ENCODE measurements at places on chromosomes 6 and 20.

DNA sequence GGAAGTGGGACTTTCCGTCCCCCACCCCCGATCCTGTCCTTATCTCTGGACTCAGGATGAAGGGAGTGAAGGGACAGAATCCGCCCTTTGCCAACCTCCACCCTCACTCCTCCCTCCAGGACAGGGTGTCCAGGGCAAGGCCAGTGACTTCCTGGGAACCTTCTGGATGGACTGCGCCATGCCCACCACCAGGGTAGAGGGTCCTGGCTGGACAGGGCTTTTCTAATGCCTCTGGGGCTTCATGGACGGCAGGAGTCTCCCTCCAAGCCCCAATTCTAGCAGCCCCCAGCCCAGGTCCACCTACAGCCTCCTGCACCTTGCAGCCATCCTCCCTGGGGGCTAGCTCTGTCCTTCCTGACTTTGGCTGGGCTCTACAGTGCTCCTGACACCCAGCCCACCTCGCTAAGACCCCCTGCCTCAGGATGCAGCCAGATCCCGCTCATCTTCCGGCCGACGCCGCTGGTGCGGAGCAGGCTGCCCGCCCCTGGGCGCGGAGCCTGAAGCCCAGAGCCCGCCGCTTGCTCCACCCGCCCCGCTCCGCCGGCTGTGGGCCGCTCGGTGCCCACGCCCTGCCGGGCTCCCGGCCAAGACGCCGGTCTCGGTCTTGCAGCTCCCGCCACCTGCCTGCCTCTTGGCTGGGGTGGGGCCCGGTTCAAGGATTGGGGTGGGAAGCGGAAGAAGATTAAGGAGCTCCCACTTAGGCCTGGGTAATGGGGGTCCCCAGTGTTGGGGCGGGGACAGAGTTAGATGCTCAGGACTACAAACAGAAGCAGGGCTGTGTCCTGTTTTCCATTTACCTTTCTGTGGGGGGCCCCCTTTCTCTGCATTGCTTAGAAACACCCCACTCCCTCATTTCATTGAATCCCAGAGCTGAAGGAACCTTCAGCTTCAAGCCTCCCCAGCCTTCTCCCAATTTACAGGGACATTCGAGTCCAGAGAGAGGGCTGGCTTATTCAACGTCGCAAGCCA, 72.8 kb downstream of the MDGA1 start:
- no peak for DNase-seq

DNA sequence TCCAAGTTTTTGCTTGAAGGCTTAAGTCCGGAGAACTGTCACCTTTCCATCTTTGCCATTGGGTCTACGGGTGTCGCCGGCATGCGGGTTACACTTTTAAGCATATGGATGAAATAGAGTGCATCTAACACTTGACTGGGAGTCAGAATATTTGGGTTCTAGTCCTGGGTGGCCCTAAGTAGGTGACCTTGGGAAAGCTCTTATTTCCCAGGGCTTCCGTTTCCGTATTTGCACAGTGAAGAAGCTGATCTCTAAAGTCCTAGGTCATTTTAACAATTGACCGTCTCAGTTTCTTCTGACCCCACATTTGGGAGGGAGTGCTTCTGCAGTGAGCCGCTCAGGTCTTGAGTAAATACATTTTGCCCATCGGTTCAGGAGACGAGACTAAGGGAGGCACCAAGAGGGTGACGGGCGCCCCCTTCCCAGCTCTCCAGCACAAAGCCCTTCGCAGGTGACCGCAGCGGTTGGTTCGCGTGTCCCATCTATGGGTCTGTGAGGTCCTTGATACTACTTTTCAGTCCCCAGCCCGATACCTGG, 651 bp upstream of the BLTP3A start:
- no peak for DNase-seq

GRCh38 chr6:139126255-139126654, 8.6 kb upstream of the HECA start:
- no peak for DNase-seq

DNA sequence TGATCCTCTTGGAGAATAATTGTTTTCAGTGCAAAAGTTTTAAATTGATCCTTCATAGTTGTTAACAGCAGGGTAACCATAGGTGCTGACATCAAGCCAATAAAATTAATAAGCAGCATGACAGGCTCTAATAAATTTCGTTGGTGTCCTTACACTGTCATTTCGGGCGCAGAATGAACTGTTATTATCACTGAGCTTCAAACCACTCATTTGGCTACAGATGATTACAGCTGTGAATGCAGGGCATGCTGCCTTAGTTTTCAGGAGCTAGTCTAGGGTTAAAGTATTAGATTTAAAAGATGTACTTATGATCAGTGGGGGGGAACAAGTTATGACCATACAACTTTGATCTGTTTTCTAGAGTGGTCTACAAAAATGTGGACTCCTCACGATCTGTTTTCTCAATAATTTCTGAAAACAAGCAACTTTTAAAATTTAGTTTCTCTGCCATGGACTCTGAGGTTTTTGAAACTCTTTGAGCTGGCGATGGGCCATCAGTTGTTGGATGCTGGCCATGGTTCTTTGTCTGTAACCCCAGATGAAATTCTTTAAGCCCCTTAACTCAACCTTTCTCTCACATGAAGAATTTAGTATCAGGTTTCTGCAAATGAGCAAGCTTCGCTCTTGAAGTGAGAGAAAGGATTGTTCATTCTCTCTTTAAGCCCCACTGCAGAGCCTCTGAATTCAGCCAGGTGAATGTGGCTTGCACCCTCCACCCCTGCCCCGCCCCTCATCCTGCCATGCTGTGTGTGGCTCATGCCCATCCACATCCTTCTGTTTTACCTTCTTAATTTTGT, 99.1 kb upstream of the MTHFD1L start:
- DNase-seq = no peak

GRCh38 chr6:50653253-50653652, 60.1 kb upstream of the TFAP2D start:
- no peak for DNase-seq

- DNase-seq = no peak
Observed at GRCh38 chr6:160131636-160132296, 10.2 kb downstream of the SLC22A1 start.

DNA sequence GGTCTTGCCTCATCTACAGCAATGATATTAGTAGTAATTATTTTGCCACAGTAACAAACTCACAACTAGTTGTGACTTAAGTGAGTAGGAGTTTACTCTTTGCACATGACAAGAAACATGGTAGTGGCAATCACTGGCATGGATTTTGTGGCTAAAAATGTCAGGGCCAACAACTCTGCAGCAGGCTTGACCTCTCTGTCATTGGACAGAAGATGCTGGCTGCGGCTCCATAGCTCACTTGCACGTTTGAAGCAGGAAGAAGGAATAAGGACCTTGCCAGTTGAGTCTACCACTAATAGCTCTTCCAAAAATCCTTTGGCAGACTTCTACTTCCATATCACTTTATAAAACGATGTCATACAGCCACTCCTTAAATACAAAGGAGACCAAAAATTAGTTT, 117.3 kb downstream of the ADGRG6 start:
- no peak for DNase-seq

DNA sequence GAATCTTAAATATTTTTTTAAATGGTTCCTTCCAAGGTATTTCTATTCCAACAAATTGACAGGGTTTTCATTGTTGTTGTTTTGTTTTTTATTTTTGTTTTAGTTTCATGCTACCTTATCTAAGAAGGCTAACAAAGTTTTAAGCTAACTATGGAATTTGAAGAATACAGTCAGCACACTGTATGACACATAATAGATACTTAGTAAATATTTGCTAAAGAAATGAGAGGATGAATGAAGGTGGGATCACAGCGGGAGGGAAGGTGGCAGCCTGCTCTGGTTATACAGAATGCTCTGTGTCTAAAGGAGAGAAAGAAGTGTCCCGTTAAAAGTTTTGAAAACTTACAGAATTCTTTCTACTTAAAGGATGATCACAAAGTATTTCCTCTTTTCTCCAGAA, 43.7 kb upstream of the DST start:
- no peak for DNase-seq

Data from stimulated activated CD8-positive, alpha-beta memory T cell treated with anti-CD3 and anti-CD28 coated beads, Interleukin-15, amount 100 ng/mL, for 48 hours (primary cell).